ENCODE measurements at places on chromosomes 13 and 19. TPM values are rescaled to one million over a fixed set of nuclear protein-coding genes. Genes with fewer than 3 reads are reported as not detected.

DNA sequence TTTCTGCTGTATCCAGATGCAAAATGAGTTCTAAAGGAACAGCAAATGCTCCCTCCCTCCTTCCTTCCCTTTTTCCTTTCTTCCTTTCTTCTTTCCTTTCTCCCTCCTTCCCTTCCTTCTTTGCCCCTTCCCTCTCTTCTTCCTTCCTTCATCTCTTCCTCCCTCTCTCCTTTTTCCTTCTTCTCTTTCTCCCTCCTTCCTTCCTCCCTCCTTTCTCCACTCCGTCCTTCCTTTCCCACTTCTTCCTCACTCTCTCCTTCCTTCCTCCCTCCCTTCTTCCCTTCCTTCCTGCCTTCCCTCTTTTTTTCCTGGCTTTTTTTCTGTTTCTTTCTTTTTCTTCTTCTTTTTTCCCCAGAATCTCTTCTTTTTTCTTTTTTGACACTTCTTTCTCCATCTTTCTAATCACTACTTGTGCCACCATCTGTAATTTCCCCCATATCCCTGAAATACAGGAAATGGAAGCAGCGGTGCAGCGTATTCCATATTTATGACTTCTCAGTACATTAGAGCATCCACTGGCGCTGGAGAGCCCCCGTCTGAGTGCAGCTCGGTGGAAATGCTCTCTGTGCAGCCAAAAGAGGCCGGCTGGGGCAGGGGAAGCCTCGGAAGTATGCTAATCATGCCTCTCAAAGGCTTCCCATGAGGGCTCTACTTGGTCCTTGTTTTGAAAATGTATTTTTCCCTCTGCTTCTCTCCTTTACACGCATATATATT lies 275.6 kb downstream of the TSHZ3 start:
- DNase-seq: no peak

- no peak for DNase-seq
Measured at GRCh38 chr19:29631450-29631849, 25.4 kb downstream of the POP4 start.

- DNase-seq: no peak
Measured at GRCh38 chr19:56707821-56708220, 36.3 kb upstream of the ZNF835 start.

DNA sequence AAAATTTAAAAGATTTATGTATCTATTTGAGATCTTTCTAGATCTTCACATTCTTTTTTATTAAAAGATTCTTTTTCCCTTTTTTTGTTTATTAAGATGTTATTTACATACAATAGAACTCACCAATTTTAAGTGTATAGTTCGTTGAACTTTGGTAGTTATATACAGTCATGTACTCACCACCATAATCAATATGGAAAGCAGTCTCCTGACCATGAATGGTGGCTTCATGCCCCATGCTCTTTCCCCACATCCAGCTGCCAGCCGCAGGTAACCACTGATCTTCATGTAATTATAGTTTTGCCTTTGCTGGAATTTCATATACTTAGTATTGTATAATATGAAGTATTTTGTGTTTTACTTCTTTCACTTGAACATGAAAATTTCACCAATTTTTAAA lies 20.6 kb upstream of the GPR183 start:
- DNase-seq: no peak

DNA sequence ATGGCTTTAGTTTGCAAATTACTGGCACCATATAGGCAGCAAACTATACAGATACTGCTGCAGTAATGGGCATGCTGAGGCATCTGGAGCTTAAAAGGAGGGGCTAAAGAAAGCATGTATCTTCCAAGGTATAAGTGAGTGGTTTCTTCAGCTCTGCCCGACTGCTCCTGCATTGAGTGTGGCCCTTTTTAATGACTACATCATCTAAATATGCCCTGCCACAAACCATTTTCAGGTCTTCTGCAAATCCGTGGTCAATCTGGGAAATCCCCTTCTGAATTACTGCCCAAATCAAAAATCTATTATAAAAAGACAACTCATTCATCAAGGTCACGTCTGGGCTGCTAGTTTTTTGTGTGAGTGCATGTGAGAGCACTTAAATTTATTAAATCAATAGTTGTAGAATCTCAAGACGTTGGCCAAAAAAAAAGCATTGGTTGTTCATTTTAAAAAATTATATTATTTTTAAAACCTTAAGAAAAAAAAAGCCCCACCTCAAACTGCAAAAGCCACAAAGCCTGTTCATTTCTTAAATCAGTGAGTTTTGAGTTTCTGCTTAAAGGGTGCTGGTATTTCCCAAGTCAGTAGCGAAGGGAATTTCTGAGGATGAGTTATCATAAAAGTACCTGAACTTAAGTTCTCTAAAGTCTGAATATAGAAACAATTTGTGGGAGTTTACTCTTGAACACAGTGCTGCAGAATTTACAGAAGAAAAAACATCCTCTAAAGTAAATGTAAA lies 16.3 kb downstream of the LCP1 start:
- DNase-seq: no peak

GRCh38 chr13:29384466-29384865 lies 211.0 kb downstream of the SLC7A1 start:
- DNase-seq: no peak

- no peak for DNase-seq
Measured at GRCh38 chr13:24032252-24032651, 128.3 kb upstream of the SPATA13 start.

DNA sequence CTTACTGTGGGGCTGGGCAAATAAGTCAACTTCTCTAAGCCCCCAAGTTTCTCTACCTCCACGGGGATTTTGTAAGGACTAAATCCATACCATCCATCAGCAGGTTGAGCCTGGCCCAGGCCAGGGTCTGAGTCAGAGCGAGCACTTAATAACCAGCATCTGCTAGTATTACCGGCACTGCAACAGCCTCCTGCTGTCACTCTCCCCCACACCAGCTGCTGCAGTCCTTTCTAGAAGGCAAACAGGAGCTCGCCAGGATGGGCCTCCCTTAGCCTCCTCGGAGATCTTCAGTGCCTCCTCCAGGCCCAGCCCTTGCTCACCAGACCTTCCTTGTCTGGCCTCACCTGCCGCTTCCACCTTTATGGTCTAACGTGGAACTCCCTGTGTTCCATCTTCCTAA lies 3.2 kb downstream of the NAPA start:
- no peak for DNase-seq

- DNase-seq: no peak
Measured at GRCh38 chr13:22082030-22082429, 411.2 kb downstream of the FGF9 start.

GRCh38 chr13:39811051-39811450 lies 155.6 kb downstream of the COG6 start:
- no peak for DNase-seq

DNA sequence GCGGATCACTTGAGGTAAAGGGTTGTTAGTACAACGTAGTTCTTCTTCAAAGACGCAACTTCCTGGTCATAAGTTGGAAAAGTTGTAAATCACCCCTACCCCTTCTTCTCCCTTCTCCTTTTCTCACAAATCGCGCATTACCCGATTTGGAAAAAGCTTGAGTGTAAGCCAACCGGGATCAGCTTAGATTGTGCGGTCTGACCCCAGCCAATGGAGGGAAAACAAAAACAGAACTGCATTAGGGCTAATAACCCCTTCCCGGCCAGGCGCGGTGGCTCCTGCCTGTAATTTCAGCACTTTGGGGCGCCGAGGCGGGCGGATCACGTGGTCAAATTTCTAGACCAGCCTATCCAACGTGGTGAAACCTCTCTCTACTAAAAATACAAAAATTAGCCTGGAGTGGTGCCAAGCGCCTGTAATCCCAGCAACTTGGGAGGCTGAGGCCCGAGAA lies 806 bp downstream of the ZNF90 start:
- DNase-seq: no peak

DNA sequence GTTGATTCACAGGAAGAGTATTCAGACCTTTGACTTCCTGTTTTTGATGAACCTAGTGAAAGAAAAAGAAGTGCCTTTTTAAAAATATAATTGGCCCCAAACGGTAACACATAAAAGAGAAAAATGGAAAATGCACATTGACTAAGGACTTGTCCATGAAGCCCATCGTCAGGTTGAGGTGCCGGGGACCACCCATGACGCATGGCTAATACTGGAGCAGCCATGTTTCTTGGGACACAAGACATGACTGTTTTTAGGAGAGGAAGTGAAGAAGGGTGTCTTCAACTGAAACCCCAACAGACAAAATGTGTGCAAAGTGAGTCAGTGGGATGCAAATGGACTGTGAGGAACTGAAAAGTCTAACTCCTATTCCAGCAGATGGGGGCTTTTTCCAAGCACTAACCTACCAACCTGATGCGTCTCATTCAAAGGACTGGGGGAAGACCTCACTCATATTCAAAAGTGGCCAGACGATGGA lies 459.4 kb downstream of the FOXO1 start:
- no peak for DNase-seq

- no peak for DNase-seq
Measured at GRCh38 chr19:2923510-2923909, 21.3 kb downstream of the ZNF77 start.

DNA sequence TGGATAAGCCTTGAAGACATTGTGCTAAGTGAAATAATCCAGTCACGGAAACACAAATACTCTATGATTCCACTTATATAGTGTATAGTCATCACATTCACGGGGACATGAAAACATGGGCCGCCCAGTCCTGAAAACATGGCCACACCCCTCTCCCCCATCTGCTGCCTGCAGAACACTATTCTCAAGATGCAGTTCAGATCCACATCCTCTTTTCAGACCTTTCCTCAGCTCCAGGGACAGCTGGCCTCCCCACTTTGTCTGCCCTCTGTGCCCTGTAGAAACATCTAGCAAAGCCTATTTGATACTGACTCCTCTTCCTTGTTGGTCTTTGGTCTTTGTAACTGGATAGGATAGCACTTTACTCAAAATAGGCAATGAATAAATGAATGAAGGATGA lies 8.3 kb downstream of the RFX2 start:
- no peak for DNase-seq

DNA sequence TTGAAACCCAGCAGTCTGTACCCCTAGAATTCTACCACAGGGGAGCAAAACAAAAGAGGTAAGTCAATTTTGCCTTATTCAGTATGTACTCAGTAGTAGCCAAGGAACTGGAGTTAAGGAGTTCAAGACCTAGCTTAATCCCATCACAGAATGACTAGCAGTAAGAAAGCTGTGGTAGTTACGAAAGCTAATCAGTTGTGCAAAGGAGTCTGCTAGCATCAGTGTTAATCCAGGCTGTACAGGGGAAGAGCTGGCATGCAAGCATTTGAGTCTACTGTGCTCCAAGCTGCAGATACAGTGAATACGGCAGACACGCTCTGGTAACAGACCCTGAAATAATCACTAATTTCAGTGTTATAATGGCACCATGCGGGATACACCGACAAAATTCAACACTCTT lies 4.7 kb downstream of the DNMT1 start:
- no peak for DNase-seq

DNA sequence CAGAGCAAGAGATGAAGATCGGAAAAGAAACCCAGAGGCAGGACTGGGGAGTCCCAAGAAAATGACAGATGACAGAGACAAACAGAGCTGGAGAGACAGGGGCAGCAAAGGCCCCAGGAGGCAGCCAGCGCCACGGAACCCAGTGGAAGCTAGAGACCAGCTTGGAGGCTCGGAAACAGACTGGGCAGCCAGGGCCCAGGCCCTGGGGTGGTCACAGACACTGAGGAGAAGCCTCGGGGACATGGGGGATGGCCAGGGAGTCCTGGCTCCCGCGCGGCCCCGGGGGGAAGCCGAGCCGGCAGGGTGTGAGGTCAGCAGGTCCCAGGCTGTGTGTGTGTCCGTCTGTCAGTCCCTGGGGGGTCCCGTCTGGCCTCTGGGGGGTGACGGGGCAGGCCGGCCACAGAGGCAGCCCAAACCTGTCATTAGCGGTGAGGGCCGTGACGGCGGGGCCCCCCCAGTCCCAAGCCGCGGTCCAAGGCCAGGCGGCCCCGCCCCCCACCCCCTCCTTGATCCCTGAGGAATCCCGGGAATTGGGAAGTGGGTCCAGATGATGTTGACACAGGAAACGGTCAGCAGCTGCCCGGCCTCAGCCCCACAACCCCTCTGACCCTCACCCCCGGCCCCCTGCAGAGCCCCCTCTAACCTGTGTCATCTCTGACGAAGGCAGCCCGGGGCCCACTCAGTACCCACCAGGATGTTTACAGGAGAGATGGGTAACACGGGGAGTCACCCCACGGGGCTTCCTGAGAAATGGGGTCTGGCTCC lies 2.5 kb upstream of the TMEM190 start:
- no peak for DNase-seq

DNA sequence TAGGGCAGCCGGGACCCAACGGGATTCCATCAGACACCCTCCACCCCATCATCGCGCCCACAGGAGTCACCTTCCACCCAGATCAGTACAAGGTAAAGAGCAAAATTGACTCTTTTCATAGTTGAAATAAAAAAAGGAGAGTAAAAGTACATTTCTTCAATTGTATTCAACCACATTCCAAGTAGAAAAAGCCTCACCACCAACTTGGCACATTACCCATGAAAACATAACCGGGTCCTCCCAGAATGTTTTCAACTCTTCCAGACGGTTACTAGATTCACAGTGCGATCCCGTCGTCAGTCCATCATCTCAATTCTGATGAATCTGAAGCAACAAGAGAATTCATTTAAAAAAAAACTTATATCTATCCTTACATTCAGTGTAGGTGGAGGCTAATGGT lies 125.2 kb downstream of the RAB20 start:
- no peak for DNase-seq

- no peak for DNase-seq
Measured at GRCh38 chr13:74136084-74136658, 2.0 kb upstream of the KLF12 start.

DNA sequence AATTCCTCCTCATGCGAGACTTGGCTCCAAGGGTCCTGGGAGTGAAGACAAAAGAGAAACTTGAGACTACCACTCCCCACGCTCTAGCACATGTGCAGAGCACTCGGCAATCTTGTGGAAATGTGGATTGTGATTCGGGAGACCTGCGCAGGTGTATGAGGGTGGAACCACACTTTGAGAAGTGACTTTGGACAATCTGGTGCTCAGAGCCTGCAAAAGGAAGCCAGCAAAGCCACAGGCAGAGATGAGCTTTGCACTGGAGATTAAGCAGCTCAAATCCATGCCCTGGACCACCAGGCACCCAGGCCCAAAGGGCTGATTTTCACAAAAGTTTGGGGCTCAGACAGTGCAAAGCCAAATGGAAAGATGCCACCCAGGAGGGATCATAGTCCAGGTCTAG lies 162.5 kb upstream of the TSHZ3 start:
- no peak for DNase-seq

GRCh38 chr13:21336609-21337349 lies 122.3 kb downstream of the ZDHHC20 start:
- no peak for DNase-seq

GRCh38 chr19:10756371-10756770 lies 38.5 kb downstream of the DNM2 start:
- DNase-seq: no peak

Gene TBXA2R
- 5.2 TPM for total RNA-seq

Gene PPP6R1
- total RNA-seq: 172 TPM

Gene MEDAG
- 0.67 TPM for total RNA-seq

Gene PRODH2
- total RNA-seq: not detected

Gene OR7C1
- total RNA-seq: not detected

Gene PCDH9
- 4.2 TPM for total RNA-seq

Gene SHC2
- 6.7 TPM for total RNA-seq

Gene PSG3
- not detected for total RNA-seq

Gene CDC42EP5
- 7.1 TPM for total RNA-seq

Gene ZNF44
- 5.0 TPM for total RNA-seq

Gene ZNF528
- 9.3 TPM for total RNA-seq

Gene RASAL3
- total RNA-seq: 0.10 TPM

Gene CAPN12
- total RNA-seq: 58.5 TPM

Gene PPP1R37
- total RNA-seq: 20.4 TPM

Gene IFNL1
- 0.57 TPM for total RNA-seq

Gene PLEKHF1
- 22.4 TPM for total RNA-seq

Data from Panc1 (cell line).